ENCODE measurements at places on chromosomes 16 and 17.

DNA sequence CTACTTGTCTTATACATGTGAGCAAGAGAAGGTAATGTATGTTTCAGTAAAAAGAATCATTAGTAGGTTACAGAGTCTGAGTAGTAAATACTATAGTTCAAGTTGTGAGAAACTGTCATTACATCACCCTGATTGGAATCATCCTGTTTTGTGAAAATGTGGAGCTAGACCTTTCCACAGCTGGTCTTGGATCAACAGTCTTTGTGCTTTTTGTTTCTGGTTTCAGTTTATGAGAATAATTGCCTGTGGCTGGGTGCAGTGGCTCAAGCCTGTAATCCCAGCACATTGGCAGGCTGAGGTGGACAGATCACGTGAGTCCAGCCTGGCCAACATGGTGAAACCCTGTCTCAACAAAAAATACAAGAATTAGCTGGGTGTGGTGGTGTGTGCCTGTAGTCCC is 19.7 kb upstream of the SHISA9 start:
- no peak for DNase-seq

GRCh38 chr17:49898366-49899190 is 50.7 kb upstream of the TAC4 start:
- DNase-seq, result no peak

DNA sequence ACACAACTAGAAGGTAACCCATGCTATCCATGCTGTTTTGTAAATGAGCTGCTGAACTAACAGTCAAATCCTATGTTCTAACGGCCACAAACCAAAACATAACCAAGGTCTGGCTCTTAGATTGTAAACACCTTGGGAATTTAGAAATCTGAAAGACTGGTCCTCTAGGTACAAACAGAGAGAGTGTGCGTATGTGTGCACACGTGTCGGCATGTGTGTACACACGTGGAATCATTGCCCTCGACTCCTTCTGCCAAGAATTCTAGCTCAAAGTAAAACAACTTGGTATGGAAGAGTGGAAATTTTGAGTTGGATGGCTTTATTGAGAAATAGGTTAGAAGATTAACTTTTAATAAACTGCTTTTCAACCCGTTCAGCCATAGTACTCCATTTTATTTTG is 18.1 kb upstream of the GHDC start:
- DNase-seq, result no peak

DNA sequence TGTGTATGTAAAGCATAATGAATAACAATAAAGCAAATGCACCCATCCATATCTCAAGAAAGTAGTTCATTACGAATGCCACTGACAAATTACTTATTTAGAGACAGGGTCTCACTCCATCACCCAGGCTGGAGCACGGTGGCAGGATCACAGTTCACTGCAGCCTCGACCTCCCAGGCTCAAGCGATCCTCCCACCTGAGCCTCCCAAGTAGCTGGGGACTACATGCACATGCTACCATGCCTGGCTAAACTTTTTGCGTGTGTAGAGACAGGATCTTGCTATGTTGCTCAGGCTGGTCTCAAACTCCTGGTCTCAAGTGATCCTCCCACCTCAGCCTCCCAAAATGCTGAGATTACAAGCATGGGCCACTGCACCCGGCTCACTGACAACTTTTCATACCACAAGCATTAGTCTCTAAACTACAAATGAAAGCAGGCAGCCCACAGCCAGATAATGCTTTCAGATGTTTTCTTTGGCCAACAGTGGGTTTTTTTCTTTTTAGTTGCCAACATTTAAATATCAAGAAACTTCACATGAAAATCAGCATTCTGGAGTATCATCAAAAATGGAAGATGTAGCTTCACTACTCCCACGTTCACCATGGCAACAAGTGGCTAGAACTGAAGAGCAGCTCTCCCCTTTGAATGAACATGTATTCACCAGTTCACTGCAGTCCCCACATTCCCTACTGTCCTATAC is 7.7 kb downstream of the ARHGAP17 start:
- DNase-seq, result no peak

DNA sequence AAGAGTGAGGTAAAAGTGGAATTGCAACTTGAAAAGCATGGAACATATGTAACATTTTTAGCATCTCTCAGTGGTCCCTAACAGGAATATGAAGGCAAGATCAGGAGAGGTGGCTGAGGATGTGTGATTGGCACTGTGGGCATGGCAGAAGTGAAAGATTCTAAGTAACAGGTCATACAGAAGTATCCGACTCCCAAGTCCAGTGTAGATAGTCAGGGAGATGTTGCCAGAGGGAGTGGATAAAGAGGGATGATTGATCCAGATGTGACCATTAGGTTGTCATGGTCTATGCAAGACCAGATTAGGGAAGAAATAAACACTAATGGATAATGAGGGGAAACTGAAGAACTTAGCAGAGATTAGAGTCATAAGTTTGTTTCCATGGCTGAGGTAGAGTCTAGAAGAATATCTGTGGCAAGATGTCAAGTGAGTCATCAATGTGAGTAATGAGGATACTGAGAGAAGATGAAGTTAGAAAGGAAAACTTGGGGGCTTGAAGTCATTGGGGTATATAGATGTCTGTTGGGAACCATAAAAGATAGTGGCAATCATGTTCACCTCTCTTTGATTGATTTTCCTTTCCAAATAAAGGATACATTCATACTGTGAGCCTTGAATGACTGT is 23.9 kb upstream of the CAPNS2 start:
- no peak for DNase-seq

- DNase-seq, result peak; percentile 37
These were observed 93.0 kb downstream of the SEC14L1 start for GRCh38 chr17:77233635-77234334.

- no peak for DNase-seq
These were observed 279.5 kb upstream of the ASIC2 start for GRCh38 chr17:33572615-33573014.
